AG08395 (cell line): ENCODE measurements at places on chromosomes 1 and 21.

DNA sequence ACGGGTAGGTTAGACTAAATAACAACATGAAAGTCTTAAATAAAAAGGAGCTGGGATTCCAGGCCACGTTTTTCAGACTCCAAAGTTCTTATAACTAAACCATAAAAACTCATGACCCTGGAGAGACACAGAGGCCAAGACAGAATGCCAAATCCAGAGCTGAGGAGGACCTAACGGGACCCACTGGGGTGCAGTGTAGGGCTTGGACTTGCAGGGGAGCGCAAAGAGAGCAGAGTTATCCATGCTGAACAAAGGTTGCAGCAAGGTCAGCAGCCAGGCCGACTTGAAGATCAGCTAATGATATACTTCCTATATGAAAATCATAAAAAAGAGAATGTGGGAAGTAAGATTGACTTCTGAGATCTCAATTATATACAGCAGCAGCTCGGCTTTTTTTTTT is 237.1 kb downstream of the TM2D1 start:
- no peak for DNase-seq

DNA sequence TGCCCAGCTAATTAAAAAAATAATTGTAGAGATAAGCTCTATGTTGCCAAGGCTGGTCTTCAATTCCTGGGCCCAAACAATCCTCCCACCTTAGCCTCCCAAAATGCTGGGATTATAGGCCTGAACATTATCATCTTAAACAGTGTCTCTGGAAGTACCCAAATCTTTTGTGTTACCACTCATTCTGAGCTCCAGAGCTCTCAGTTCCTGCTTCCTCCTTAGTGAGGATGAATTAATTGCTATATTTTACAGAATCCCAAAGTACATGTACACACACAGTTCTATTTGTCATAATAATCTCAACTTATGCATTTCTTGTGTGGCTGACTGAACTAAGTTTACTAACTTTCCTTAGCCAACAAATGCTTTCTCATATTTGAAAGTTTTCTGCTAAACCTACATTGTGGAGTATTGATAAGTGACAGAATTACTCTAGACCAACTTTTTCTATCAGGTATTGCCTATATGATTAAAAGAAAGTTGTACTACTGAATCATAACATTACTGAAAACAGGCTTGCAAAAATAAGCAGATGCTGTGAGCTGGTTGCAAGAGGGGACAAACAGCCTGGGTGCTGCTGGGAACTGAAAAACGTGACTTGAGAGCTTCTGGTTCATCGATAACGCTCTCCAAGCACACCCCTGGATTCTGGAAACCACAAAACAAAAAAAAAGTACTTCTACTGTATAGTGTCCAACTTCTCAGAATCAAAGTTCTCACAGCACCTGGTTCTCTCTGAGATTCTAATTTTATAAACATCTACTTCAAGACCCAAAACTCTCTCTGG is 15.3 kb downstream of the VAV3 start:
- DNase-seq = no peak

- peak; percentile 56 for DNase-seq
These were observed 4.5 kb downstream of the C1orf232 start for GRCh38 chr1:26164036-26164860.

DNA sequence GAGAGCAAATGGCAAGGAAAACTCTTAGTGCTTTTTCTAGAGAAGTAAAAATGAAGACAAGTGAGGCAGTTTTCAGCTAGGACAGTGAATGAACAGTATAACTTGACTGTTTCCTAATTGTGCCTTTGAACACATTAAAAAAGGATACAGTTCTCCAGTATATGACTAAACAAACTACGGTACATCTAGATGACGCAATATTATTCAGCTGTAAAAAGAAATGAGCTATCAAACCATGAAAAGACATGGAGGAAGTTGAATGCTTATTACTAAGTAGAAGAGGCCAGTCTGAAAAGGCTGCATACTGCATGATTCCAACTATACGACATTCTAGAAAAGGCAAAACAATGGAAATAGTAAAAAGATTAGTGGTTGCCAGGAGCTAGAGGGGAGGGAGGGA is 206.3 kb downstream of the SIPA1L2 start:
- DNase-seq = no peak

DNA sequence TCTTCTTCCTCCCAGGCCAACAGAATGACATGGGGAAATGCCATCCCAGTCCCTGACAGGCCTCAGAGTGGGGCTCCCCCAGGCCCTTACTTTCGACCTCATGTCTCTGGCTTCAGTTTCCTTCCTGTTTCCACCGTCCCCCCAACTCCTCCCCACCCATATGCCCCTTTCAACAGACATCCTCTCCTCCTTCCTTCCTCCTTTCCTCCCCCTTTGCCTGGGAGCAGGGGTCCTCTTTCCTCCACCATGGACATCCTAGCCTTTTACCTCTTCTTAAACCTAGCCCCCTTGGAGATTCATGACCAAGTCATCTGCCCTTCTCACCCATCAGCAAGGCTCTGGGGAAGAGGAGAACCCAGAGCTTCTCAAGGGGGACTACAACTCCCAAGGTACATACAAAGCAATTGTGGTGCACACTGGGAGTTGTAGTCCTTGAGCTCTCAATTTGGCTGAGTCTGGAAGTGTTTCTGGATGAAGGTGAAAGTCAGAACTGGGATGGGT is 4.0 kb downstream of the ZBTB7B start:
- DNase-seq = no peak

GRCh38 chr1:40350391-40350790 is 23.1 kb upstream of the SMAP2 start:
- DNase-seq = no peak

DNA sequence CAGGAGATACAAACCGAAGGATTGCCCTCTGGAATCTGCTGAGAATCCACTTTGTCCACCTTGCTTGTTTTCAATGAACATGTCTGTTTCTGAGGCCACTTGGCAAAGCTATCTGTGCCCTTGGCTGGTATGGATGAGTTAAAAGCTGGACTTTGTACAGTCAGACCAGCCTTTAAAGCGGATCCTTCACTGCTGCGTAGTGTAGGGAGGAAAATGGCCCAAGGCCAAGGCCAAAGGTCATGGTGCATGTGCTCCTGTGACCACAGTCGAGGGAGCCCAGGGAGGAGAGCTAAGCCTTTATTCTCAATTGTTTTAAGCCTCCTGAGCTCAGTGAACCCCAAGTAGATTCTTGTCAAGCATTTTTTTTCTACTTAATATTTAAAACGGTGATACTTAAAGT is 37.0 kb downstream of the KCNJ15 start:
- DNase-seq = no peak
